ENCODE measurements at places on chromosomes 2 and 18.
A peak's percentile ranks its signal among the peaks of the same experiment; 100 is the strongest.

DNA sequence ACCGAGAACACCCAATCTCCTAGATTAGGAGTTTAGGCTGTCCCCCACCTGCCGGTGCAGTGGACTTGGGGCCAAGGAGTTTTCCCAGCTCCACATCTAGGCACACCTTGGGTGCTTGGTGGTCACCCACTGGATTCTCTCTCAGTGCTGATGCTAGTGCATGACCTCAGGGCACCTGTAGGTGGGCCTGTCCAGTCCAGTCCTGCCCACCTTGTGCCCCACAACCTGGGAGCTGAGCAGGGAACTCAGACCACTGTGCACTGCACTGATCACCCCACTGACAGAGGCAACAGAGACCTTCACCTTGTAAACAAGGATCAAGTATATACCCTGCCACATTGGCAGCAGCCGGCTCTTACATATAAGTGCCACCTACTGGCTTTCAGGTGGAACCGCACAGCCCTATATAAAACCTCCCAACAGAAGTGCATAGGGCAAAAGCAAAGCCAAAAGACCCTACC, 12.7 kb upstream of the CDH19 start:
- peak; percentile 57 for ATAC-seq

DNA sequence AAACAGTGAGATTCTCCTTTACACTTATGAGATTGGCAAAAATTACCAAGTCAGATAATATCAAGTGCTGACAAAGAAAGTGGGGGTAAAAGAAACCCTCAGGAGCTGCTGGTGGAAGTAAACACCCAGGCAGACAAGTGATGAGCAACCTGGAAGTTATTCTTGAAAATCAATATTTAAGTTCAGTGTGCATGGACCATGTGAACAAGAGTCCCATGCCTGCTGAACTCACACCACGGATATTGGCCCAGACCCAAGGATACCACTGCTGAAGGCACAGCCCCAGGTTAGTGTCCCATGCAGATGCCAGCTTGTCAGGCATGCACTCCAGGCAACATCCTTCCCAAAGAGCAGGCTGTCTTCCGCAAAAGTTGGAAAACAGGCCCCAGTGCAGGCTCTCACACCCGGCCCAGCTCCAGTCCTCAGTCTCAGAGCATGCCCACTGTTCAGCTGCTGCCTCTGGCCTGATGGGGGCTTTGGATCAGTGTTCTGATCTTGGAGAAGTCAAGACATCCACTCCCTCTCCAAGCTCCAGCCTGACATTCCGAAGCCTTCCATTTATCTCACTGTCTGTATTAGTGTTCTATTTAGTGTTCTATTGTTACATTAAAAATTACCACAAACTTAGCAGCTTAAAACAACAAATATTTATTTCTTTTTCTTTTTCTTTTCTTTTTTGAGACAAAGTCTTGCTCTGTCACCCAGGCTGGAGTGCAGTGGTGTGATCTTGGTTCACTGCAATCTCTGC, 70.0 kb downstream of the HS1BP3 start:
- ATAC-seq = no peak

- ATAC-seq = no peak
These were observed 230.2 kb downstream of the CELF4 start for GRCh38 chr18:37335409-37335736.

- ATAC-seq = no peak
These were observed 377.5 kb downstream of the ZNF521 start for GRCh38 chr18:24974431-24974830.

DNA sequence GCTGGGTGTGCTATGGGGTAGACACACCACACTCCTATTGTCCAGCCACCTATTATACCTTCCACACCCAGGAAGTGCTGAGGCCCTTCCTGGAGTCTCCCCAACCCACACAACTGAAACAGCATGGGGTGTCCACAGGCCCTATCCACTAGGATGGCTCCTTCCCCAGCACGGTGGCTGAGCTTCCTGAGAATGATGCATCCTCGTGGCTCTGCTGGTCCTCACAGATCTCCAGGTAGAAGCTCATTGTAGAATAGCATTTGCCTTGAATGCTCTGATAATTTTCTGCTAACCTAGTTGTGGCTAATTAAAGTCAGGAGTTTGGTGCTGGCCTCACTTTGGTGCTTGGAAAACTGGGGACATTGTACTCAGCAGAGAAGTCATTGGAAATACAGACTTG, 182.6 kb downstream of the ANKRD30B start:
- ATAC-seq = no peak

DNA sequence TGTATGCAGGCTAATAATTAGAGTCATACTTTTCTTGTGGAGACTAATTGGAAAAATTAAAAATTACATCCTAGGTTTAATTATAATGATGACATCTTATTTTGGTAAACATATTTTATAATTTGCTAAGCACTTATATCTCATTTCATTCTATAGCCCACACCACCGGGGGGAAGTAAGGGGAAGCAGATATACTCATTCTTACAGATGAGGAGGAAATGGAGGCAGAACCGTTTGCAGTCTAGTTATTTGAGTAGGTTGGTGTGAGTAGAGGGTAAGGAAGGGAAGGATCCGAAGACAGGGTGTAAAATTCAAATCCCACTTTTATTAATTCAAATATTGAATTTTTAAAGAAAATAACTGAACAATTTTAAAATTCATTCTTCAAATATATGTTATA, 3.7 kb downstream of the ITGAV start:
- ATAC-seq = no peak

- ATAC-seq = no peak
These were observed 51.3 kb downstream of the FMNL2 start for GRCh38 chr2:152386266-152386665.

DNA sequence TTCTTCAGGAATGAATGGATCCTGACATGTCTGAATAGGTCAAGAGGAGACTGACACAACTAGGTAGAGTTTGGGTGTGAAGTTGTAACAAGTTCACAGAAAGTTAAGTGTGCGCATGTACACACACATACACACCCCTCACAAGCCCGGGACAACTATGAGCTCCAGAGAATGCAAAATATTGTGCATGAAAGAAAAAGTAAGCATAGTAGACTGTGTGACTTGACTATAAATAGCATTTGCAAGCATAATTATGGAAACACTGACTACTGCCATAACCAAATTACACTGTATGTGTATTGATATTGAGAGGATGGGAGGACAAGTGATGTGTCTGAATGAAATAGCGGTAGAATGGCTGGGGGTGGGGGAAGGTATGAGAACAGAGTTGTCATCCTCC, 157.1 kb upstream of the NCK2 start:
- ATAC-seq = no peak

Measured in stimulated activated memory B cell treated with anti-CD40 and anti-IgM and Interleukin-4, amounts not matched to agents 10 μg/mL and 1 μg/mL and 100 μg/mL, for 72 hours (primary cell).